ENCODE measurements at places on chromosomes 3 and 15.
A peak's percentile ranks its signal among the peaks of the same experiment; 100 is the strongest.

- no peak for DNase-seq
These were observed 593.3 kb downstream of the FOXP1 start for GRCh38 chr3:70990185-70990584.

GRCh38 chr3:41482134-41482533, 282.8 kb downstream of the CTNNB1 start:
- no peak for DNase-seq

- no peak for DNase-seq
These were observed 81.4 kb upstream of the CRBN start for GRCh38 chr3:3260870-3261269.

DNA sequence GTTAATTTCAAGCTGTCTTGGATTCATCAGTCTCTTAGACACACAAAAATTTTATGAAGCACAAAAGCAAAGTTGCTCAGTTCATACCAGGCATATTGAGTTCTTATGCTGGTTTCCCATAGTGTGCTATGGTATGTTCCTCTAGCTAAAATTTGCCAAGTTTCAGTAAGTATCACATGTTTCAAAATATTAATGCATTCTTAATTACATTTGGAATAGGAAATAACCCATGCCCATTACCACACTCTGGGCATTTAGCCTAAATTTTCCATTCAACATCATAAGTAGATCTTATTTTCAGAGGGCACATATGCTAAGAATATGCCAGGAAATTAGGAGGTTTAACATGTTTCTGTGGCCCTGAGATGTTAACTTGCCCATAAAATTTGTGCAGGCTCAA, 289.9 kb downstream of the SHOX2 start:
- DNase-seq: no peak

DNA sequence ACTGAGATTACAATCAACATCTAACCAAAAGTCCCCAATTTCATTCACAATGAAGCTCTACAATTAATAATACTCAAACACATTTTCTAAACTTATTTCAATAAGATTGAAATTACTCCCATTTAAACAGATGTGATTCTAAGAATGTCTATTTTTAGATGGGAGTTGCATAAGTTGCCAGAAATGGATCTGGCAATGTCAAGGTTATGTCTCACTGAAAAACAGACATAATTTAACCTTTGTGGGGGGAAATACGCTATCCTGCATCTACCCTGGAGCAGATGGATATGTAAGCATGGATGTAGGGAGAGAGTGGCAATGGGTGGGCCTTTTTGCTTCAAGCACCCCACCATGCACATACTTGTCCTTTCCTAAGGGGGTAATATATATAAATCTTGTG, 6.7 kb upstream of the EIF1B start:
- DNase-seq: no peak

GRCh38 chr3:186461141-186461540, 83.0 kb downstream of the CRYGS start:
- DNase-seq: no peak

DNA sequence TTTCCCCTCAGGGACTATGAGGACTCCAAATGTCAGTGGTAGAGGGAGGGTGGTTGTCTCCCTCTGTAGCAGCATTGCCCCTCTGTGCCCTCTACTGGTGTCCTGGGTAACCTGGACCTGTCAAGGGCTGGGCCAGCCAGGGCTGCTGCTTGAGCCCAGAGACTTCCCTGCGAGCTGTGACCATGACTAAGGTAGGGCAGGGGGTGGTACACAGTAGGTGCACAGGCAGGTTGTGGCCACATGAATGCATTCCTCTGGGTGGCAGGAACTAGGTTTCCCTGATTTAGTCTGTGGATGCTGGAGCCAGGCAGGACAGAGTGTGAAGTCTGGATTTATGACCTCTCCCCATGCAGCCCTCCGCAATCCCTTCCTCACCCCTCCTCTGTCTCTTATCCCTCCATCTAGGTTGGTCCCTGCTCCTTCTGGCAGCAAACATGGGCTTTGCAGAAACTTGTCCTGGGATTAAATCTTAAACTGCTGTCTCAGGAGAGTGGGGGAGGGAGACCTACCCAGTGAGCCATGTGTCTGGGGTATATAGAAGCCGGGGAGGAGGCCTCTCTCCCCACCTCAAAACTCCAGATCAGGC, 8.7 kb upstream of the SEMA3F start:
- DNase-seq: peak; percentile 97

GRCh38 chr3:140148824-140149390, 213.9 kb downstream of the CLSTN2 start:
- DNase-seq: no peak

- no peak for DNase-seq
These were observed 57.8 kb downstream of the IMPG2 start for GRCh38 chr3:101262393-101263240.

DNA sequence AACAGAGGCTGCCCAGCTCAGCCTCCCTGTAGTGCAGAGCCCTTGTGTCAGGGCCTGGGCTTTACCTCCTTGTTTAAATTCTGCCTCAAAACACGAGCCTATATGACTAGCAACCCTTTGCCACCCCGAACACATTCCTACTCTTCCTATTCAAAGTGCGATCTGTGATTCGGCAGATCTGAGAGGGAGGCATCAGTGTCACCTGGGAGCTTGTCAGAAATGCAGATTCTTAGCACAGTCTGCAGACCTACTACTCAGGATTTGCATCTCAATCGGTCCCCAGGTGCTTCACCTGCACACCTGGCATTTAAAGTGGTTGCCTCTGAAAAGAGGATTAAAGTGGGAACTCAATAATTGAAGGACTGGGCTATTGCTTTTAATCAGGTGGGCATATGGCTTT, 273.2 kb upstream of the TOPAZ1 start:
- DNase-seq: no peak

GRCh38 chr15:66847565-66847991, 145.5 kb downstream of the SMAD6 start:
- DNase-seq: no peak

- DNase-seq: no peak
These were observed 165.1 kb upstream of the UBE2E1 start for GRCh38 chr3:23640471-23641146.

DNA sequence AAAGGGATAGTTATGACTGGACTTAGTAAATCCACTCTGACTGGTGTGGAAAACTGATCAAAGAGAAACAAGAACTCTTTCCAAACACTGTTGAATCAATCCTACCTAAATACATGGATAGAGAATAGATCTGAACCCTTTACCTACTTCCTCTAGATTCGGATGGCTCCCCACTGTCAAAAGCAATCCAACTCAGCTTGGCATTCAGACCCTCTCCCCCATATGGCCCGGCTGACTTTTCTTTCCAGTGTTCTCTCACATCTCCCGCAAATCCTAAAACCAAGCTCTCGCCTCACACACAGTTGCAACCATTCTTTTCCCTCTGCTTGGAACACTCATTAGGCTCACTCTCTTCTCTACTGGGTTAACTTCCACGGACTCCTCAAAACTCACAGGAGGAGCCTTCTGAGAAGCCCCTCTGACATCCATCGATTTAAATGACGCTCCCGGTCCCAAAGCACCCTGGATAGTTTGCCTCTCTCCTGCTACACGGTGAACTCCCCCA, 639 bp downstream of the SPICE1 start:
- DNase-seq: peak; percentile 52

DNA sequence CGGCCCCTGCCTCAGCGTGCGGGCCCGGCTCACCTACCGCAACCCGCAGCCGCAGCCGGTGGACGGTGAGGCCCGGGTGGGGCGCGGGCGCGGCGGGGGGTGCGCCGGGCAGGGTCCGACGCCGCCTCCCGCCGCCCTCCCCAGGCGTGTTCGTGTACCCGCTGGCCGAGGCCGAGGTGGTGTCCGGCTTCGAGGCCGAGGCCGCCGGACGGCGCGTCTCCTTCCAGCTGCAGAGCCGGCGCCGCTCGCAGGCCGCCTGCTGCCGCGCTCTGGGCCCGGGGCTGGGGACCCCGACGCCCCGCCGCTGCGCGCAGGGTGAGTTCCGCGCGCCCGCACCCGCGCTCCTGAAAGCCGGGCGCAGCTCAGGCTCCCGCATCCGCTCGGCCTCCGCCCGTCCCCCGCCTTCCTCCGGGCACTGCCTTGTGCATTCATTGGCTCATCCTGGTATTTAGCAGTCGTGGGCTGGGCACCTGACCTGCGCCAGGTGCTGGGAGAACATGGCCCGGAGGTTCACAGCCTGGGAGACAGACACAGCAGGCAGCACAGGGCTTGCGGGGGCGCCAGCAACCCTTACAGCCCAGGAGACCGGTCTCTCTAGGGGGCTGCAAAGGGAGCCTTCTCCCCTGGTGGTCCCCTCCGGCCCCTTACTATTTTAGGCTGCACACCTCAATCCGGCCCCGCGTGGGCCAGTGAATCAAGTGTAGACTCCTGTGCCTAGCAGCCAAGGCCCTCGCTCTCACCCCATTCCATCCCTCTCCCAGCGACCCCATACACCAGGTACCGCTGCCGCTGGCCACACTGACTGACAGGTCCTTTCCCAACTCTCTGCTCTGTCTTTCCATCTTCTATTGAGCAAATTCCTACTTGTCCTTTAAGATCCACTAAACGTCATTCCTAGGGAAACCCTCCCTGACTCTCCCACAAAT, 1.5 kb downstream of the VWA5B2 start:
- no peak for DNase-seq

- DNase-seq: no peak
These were observed 106.4 kb upstream of the RASGRP1 start for GRCh38 chr15:38671006-38671387.

DNA sequence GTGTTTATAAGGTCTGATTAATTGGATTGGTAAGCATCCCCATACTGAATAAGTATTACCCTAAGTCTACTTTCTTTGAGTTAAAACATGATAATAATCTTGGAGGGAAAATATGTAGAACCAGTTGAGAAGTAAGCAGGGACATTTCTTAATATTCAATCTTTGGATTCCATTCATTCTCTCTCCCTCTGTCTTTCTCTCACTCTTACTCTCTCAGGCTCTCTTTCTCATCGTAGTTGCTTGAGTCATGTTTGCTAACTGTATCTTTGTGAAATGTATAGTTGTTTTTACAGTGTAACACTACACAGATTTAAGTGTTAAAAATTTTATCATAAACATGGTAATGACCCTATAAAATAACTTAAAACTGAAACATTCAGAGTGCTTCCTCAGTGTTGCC, 163.8 kb downstream of the RSRC1 start:
- no peak for DNase-seq

DNA sequence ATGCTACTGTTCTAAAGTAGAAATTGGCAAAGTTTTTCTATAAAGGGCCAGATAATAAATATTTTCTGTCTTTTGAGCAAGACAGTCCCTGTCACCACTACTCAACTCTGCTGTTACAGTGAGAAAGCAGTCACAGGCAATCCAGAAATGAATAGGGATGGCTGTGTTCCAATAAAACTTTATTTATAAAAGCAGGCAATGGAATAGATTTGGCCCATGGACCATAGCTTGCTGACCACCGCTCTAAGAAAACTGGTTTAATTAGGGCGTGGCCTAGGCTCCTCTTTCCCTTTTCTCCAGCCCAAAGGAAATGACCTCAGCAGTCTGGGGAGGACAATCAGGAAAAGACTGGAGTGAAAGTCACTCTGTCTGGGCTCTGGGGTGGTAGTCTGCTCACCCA, 183.8 kb downstream of the MEGF11 start:
- no peak for DNase-seq

DNA sequence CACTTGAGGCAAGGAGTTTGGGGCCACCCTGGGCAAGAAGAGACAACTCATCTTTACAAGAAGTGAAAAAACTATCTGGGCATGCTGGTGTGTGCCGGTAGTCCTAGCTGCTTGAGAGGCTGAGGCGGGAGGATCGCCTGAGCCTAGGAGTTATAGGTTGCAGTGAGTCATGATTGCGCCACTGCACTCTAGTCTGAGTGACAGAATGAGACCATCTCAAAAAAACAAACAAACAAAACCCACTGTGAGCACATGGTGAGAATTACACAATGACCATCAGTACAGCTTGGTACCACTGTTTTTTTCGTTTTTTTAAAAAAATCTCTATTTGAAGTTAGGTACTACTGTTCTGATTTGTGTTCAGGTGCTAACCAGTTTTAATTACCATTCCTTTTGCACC, 13.6 kb downstream of the VPS39 start:
- no peak for DNase-seq

- DNase-seq: no peak
These were observed 95.2 kb downstream of the SEMA6D start for GRCh38 chr15:47812470-47812999.

DNA sequence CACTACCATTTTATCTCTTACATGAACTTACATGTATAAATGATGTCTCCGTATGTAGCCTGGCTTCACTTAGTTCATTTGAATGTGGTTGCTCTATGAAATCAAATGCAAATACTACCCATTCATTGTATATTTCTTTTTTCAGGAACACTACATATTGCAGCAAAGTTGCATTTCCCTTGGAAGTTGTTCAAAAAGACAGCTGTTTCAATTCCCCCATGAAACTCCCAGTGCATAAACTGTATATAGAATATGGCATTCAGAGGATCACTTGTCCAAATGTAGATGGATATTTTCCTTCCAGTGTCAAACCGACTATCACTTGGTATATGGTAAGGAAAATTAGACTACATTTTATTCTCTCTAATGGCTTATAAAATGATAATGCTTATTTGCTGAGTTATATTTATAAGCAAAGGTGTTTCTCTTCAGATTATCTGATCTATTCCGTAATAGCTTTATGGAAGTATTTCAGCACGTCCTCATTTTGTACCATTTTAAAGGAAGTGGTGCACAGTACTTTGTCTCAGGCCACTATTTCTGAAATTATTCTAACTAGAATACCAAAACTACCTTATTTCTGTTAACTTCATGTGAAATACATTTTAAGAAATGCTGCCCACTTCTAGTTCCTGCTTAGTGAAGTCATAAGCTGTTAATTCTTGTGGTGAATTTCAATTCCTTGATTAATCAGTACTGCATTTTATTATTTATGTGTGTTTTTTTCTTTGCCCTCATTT, 95.1 kb downstream of the IL1RAP start:
- DNase-seq: no peak
